ENCODE measurements at places on chromosomes 5 and 9.

DNA sequence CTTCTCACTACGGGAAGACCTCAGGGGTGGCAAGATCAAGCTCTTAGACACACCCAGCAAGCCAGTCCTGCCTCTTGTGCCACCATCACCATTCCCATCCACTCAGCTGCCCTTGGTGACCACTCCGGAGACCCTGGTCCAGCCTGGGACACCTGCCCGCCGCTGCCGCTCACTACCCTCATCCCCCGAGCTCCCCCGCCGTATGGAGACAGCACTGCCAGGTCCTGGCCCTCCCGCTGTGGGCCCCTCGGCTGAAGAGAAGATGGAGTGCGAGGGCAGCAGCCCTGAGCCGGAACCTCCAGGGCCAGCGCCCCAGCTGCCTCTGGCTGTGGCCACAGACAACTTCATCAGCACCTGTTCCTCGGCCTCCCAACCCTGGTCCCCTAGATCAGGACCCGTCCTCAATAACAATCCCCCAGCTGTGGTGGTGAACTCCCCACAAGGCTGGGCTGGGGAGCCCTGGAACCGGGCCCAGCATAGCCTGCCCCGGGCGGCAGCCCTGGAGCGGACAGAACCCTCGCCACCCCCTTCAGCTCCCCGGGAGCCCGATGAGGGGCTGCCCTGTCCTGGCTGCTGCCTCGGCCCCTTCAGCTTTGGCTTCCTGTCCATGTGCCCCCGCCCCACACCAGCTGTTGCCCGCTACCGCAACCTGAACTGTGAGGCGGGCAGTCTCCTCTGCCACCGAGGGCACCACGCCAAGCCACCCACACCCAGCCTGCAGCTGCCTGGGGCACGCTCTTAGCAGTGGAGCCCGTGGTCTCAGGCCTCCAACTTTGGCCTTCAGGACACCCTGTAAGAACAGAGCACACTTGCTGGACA lies 4.1 kb downstream of the TESK1 start:
- no peak for DNase-seq

DNA sequence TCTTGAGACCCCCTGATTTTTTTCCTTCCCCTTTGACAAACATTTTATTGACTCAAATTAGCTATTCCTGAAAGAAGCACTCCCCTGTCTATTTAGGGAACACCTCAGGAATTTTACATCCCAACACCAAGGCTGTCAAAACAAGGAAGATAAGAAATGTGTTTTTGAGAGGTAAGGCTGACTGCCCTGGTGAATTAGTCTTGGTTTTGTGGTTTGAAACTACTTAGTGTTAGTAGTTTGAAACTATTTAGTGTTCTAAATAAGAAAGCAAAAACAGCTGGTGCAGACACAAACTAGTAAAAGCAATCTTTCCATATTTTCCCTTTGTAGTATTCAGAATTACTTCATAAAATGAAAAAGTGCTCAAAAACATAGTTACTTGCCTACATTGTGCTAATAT lies 120.7 kb downstream of the PCSK1 start:
- DNase-seq, result no peak

GRCh38 chr5:172172912-172173563 lies 15.0 kb downstream of the STK10 start:
- DNase-seq, result no peak

- DNase-seq, result no peak
Observed at GRCh38 chr9:89380437-89381307, 62.4 kb downstream of the SECISBP2 start.

- no peak for DNase-seq
Observed at GRCh38 chr5:132764051-132764450, 13.0 kb downstream of the SEPTIN8 start.

GRCh38 chr9:110599468-110599867 lies 19.9 kb upstream of the SVEP1 start:
- DNase-seq, result peak; percentile 58

GRCh38 chr9:126068534-126069230 lies 257.9 kb upstream of the MVB12B start:
- no peak for DNase-seq

DNA sequence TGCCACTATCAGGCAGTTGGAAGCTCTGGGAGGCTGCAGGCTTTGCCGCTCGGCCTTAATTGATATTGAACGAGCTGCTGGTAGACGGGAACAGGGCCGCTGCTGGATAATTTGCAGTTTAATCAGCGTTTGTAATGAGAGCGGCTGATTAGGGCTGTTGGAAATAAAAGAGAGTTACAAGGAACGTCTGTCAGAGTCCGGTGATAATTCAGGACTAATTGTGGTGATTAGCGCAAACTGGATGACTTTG lies 68.2 kb upstream of the TBCA start:
- no peak for DNase-seq

GRCh38 chr9:105678163-105678562 lies 15.9 kb downstream of the TAL2 start:
- DNase-seq, result no peak

- no peak for DNase-seq
Observed at GRCh38 chr5:140753561-140753960, 32.4 kb upstream of the PCDHA1 start.

All from cardiac fibroblast (primary cell).